ENCODE measurements at places on chromosomes 16 and 17. TPM values are rescaled to one million over a fixed set of nuclear protein-coding genes. Genes with fewer than 3 reads are reported as not detected.

Gene SMIM5
- total RNA-seq: not detected

Gene METTL2A
- total RNA-seq: 13.6 TPM

Gene OR3A3
- total RNA-seq: not detected

Gene TAF15
- total RNA-seq: 46.5 TPM

Gene CACNG1
- total RNA-seq: not detected

Gene FOXL1
- total RNA-seq: 7.2 TPM

Gene CIITA
- 0.26 TPM for total RNA-seq

Gene GPR139
- not detected for total RNA-seq

Gene ULK2
- 68.1 TPM for total RNA-seq

Gene GFAP
- 0.17 TPM for total RNA-seq

Gene CDRT4
- 1.5 TPM for total RNA-seq

Gene CRAMP1
- total RNA-seq: 6.4 TPM

Gene LMF1
- total RNA-seq: 13.4 TPM

Gene CLEC18B
- total RNA-seq: 0.47 TPM

Gene TBX6
- 0.16 TPM for total RNA-seq

Gene ATXN7L3
- total RNA-seq: 23.5 TPM

Gene ERAL1
- total RNA-seq: 11.1 TPM

All from bronchial smooth muscle cell (primary cell).